ENCODE measurements at places on chromosomes 6 and 20.

DNA sequence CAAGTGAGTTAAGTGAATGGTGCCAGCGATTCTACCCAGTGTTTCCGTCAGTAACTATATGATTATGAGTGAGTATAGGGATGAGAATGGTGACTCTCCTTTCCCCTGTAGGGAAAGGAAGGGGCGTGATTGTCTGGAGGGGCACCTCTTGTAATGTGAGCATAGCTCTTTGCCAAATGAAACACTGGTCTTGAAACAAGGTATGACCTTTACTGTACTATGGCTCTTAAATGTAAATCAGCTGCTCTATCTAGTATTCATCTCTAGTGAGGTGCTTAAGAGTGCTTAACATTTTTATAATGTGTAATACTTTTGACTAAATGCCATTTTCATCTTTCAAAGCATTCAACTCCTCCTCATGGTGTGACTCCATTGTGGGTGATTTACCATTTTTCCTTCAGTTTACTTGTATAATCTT is 11.0 kb downstream of the PANK2 start:
- DNase-seq: no peak

DNA sequence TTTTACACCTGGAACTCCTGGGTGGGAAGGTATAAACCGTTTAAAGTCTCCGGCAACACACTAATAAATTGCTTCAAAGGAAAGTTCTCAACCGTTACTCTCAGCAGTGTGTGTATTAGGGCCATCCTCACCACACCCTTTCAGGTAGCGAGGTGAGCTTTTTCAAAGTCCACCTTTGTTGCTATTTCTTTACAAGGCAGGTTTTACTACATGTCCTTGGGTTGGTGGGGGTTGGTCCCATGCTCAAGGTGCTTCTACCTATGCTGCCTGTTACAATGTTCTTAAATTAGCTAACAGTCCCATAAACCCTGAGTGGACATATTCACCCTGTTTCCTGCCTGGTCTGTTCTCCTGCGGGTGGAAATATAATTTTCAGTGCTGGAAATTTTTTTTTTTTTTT is 13.2 kb upstream of the OSER1 start:
- DNase-seq: no peak

- peak; percentile 41 for DNase-seq
Measured at GRCh38 chr20:433300-433975, 25.3 kb downstream of the RBCK1 start.

DNA sequence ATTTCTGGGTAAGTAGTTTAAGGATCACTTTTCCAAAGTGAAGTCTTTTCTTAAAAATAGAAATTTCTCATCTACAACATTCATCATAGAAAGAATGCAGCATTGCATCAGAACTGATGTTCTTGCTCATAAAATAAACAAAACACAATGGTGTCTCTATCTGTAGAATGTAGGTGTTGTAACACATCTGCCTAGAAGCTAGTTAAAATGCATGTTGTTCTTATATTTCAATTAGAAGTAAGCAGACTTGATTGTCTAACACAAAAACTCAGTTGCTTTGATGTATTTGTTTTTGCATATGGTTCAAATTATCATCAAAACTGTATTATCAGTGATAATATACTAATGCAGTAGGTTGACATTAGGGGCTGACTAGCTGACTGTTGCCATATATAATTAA is 654.7 kb upstream of the FLRT3 start:
- DNase-seq: no peak

- no peak for DNase-seq
Measured at GRCh38 chr6:113344969-113345368, 512.2 kb upstream of the MARCKS start.

DNA sequence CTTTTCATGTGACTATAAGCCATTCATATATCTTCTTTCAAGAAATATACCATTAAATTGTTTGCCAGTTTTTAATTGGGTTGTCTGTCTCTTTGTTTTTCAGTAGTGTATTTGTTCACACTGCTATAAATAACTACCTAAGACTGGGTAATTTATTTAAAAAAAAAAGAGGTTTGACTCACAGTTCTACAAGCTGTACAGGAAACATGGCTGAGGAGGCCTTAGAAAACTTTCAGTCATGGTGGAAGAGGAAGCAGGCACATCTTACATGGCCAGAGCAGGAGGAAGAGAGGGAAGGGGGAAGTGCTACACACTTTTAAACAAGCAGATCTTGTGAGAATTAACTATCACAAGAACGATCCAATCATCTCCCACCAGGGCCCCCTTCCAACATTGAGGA is 255.3 kb downstream of the EPM2A start:
- DNase-seq: no peak

- peak; percentile 13 for DNase-seq
Measured at GRCh38 chr20:33862709-33863403, 51.7 kb downstream of the CHMP4B start.

DNA sequence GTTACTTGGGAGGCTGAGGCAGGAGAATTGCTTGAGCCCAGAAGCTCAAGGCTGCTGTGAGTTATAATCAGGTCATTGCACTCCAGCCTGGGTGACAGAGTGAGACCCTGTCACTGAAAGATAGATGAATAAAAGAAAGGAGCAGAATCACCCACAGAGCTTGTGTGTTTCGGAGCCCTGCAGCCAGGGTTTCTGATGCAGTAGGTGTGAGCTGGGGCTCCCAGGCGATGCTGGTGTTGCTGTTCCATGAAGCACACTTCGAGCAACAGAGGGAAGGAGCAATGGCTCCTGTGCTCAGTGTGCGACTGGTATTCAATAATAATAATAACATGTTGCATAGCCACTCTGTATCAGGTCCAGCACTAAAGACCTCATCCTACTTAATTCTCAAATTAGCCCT is 197.5 kb upstream of the CST7 start:
- DNase-seq: no peak

GRCh38 chr6:125201961-125202729 is 48.6 kb downstream of the TPD52L1 start:
- no peak for DNase-seq

DNA sequence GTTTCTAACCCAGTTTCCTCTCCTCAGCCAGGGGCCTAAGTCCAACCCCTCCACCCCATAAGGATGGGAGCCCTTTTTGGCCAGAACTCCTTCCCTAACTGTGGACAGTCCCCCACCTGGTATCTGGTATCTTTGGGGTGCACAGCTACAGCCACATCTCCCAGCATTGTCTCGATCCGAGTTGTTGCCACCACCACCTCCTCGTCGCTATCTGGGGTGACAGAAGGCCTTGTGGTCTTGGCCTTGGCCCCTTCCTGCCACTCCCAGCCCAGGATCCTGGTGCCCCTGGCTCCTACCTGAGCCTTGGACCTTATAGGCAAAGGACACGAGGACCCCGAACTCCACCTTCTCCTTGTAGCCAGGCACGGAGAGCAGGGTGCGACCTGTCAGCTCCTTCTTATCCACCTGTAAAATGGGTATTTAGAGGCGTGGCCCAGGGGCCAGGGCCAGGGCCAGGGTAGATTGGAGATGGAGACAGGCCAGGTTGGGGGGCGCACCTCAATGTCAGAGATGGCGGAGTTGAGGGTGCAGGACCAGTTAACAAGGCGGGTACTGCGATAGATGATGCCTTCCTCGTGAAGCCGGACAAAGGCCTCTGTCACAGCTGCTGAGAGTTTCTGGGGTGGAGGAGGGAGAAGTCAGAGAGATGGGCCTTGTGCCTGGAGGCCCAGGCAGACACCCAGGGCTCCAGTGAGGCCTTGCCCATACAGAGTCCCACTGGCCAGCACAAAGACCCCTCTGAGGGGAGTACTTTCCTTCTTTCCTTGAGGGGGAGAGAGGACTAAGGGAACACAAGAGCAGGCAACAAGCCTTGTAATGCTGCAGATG is 7.2 kb upstream of the VWA7 start:
- no peak for DNase-seq

GRCh38 chr6:84258268-84258667 is 30.8 kb upstream of the CEP162 start:
- DNase-seq: no peak

GRCh38 chr6:26629359-26629758 is 30.2 kb downstream of the ZNF322 start:
- no peak for DNase-seq

DNA sequence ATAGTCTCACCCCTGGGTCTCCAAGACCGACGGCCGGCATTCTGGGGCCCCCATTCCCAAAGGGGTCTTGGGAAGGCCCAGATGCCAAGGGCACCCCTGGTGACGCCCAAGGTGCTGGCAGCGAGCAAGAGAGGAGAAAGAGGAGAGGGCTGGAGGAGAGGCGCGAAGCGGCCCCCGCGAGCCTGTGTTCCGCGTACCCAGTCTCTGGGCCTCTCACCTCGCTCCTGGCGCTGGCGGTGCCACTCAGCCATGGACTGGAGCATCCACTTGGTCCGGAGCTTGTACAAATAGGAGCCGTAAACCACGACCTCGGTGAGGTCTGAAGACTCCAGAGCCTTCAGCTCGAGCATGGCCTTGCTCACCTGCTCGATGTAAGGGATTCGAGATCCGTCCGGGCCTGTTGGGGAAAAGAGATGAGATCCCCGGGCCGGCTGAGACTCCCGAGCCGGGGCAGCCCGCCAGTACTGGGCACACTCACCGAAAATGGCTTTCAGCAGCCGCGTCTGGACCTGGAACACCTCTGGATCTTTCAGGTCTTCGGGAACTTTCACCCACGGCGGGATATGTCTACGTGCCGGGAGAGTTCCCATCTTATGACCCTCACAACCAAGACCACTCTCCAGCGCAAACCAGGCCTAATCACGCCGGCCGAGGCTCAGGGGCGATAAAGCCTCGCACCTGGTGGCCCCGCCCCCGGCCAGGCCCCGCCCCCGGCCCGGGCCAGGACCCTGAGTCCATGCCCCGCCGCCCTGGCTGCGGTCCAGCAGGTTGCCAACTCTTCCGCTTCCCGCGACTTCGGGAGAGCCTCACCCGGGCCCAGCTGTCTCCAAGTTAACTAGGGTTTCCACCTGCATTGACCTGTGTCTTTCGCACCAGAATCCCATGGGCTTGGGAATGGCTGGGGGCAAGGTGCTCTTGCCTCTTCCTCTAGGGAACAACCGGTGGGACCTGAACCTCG is at the start of gene DPPA5:
DPPA5 (minus strand) TSS at position 641 of the 958 bp plus-strand sequence; CDS start at position 590, 51 bp downstream.
- no peak for DNase-seq

- DNase-seq: no peak
Measured at GRCh38 chr6:151063352-151063751, 176.4 kb upstream of the AKAP12 start.

Measured in stimulated activated CD8-positive, alpha-beta memory T cell treated with anti-CD3 and anti-CD28 coated beads, Interleukin-7, amount 100 ng/mL, for 1 hour (primary cell).